NCI-H2081 treated with DMSO at 0.1 percent for 48 hours (cell line): ENCODE measurements at places on chromosomes 6 and 20.

- no peak for DNase-seq
These were observed 140.5 kb downstream of the EYA2 start for GRCh38 chr20:47035026-47035590.

- DNase-seq = no peak
These were observed 65.0 kb downstream of the SOBP start for GRCh38 chr6:107554918-107555317.

DNA sequence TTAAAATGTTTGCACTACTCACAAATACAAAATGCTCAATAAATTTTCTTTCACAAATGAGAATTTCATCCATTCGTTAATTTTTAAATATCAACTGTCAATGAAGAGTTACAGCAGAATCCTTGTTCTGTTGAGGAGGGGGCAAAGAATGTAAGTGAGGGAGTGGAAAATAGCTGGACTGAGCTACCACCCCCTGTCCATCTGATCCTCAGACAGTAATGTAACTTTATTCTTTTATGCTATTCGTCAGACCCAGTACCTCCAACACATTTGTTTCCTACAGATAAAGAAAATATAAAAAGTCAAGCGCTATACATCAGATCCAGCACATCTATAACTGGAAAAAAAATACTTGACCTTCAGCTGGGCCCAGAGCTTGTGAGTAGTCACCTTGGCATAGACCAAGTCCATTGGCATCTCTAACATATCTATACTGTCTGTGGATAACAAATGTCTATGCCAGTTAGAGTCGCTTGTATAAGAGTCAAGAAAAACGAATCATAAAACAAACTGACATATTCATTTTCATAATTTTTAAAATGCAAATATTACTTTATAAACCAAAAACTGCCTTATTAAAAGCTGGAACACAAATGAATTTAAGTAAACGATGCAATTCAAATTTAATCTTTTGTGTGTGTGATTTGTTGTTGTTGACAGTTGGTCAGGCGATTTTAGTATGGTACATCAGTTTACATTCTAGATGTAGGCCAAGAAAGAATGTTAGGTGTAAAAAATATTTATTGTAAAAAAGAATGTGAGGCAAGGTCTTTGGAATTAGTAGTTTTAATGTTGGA, 57.2 kb upstream of the HFE start:
- no peak for DNase-seq

DNA sequence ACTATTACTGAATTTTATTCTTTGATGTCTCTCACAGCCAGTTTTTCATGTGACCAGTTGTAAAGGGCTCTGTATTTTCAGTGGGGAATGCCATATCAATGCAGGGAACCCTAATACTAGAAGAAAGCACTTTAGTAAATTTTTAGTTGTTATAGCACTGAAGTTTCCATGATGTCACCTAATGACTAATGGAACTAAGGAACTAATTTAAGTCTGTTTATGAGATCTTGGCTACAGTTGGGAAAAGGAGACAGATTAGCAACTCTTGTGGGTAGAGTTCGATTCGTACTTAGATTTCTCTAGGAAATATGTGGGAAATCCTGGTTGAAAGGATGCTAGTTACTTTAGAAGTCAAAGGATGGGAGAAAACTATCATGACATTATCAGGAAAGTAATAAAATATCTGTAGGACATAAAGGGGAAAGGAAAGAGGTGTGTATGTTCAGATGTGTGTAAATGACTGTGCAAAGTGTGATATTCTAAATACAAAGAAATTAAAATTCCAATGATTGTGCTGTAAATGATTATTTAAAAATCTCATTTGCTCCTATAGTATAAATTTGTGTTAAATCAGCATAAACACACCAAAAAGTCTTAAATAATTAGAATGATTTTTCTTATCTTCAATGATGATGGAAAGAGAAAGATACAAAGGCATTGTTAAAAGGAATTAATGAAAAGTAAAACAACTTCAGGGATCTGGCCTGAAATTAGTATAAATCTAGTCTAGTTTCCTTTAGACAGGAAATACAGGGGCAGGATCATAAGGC, 103.4 kb downstream of the LRRC1 start:
- no peak for DNase-seq

DNA sequence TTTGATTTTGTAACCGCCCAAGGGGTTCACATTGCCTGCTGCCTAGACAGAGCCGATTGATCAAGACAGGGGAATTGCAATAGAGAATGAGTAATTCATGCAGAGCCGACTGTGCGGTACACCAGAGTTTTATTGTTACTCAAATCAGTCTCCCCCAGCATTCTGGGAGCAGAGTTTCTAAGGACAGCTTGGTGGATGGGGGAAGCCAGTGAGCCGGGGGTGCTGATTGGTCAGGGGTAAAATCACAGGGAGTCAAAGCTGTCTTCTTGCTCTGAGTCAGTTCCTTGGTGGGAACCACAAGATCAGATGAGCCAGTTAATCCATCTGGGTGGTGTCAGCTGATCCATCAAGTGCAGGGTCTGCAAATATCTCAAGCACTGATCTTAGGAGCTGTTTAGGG, 60.0 kb upstream of the EZR start:
- DNase-seq = no peak

GRCh38 chr6:41593839-41594238, 44.4 kb upstream of the MDFI start:
- no peak for DNase-seq

GRCh38 chr6:4178737-4179333, 43.5 kb upstream of the ECI2 start:
- no peak for DNase-seq

GRCh38 chr20:14644306-14645097, 307.1 kb upstream of the FLRT3 start:
- peak; percentile 46 for DNase-seq
